ENCODE measurements at places on chromosomes 1 and 21.

DNA sequence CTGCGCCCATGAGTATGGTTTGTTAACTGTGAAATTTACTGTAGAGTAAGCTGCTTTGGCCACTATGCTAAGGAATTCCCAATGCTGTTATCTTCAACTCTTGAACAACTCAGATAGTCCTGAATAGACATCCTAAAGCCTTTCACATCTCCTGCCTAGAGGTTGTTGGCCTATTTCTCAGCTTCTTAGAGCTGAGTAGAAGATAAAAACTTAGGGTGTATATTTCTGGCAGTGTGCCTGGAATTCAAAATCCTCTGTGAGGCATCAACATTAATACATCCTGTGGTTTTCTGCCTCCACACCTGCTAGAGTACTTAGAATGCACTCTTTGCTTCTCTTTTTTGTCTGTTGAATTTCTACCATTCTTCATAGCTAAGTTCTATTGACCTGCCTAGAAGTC is 45.8 kb upstream of the RC3H1 start:
- DNase-seq = peak; percentile 20

DNA sequence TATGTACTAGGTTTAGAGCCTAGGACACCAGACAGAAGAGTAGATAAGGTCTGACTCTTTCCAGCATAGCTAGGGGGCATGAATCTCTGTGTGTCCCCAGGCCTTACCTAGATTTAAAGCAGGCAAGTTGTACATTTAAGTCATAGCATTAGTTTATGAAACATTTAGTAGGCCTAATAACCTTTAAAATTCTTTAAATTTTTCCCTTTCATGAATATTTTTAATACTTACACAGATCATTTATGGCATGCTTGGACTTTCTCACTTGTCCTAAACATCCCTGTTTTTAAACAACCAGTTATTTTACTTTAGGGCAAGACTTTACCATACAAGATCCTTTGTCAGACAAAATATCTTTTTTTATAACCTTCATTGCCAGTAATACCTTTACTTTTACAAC is 258.4 kb upstream of the ZRANB2 start:
- peak; percentile 3 for DNase-seq

DNA sequence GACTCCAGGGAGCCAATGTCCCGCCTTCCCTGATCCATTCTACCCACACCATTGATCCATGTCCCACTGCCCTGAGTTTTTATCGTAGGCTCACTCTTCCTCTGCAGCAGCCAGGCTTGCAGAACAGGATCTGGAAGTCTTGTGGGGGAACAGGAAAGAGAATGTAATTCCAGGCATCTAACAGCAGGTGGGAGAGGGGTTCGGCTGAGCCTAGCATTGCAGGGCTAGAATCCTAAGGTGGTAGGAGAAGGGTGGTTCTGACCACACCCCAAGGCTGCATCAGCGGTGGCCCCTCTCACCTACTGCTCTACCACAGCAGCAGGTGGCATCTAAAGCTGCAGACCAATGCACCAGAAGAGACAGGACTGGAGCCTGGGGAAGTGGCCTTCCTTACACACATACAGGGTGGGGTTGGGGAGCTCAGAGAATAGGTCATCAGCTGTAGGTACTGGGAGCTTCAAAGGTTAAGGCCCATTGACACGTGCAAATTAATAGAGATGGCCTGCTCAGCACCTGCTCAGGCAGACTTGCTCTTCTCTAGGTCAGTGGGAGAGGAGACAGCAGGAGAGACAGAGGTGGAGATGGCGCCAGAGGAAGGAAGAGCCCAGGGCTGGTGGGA is 20.5 kb downstream of the KNCN start:
- DNase-seq = no peak

GRCh38 chr21:16377120-16377658 is 647.4 kb downstream of the USP25 start:
- no peak for DNase-seq

DNA sequence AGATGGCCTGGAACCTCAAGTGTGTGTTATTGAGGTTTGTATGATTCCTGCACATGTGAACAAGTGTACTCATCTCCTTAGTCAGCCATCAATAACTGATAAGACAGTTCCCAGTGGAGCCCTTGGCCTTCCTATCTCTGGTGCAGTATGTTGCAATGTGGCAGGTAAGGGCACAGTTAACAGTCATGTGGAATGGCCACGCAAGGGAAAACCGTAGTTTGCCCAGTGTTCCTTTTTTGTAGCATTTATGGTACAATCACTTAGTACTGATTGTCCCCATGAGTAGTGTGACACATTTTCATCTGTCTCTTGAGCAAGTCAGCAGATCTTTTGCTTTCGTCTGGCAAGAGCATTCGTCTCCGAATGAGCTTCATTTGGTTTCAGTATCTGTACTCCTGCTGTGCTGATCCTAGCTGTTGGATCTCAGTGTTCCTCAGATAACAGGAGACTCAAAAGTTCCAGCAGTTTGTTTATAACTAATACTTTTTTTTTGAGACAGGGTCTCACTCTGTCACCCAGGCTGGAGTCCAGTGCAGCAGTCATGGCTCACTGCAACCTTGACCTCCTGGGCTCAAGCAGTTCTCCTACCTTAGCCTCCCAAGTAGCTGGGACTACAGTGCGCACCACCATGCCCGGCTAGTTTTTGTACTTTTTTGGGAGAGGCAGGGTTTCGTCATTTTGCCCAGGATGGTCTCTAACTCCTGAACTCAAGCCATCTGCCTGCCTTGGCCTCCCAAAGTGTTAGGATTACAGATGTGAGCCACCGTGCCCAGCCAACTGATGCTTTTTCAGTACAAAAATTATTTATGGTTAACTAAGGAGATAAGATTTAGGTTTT is 8.2 kb downstream of the CTPS1 start:
- no peak for DNase-seq

DNA sequence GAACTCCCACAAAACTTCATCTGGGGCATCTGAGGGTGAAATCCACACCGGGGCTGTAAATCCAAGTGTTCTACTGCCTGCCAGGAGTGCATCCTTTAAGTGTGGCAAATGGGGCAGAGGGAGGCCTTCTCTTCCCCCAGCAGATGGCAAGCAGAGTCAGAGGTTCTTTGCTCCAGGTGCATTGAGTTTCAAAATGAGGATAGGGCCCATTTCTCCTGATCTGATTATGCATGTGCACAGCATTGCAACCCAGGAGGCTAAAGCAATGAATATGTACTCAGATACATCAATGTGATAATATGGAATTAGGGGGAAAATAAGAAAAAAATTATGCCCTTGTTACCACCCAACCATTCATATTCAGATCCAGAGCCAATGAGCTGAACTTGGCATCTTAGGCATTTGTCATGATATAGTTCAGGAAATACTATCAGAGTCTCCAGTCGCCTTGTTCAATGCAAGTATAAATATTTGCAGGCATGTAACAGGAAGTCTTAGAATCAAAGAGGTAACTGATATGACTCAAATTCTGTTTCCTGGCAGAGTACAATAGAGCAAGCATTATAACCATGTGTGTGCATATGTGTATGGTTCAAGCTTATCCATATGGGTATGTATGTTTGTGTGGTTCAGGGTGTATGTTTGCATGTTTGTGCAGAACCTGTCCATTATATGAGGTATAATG is 473.8 kb upstream of the PKN2 start:
- no peak for DNase-seq

DNA sequence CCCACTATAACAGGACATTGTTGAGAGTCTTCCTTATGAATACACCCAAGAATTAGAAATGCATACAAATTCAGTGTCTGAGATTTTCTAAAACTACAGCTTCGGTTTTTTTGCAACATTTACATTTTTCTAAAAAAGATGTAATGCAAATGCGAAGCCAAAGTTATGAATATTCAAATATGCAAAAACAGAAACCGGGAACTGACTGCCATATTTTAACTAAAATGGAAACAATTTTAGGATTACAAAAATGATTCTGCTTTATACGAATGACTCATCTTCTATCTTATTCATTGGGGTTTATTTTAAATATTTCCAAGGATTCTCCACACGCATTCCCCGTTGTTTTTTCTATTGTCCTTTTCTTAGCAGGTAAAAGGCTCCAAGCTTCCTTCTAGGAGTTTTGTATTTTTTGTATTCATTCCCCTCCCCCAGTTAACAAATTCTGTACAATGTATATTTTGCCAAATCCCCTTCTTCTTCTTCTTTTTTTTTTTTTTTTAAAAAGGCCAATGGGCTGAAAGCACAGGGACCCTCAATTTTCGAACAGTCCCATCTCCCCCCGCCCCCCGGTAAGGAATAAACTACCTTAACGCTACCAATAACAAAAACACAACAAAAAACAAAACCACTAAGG is 1.0 kb downstream of the ARPC5 start:
- DNase-seq = no peak

DNA sequence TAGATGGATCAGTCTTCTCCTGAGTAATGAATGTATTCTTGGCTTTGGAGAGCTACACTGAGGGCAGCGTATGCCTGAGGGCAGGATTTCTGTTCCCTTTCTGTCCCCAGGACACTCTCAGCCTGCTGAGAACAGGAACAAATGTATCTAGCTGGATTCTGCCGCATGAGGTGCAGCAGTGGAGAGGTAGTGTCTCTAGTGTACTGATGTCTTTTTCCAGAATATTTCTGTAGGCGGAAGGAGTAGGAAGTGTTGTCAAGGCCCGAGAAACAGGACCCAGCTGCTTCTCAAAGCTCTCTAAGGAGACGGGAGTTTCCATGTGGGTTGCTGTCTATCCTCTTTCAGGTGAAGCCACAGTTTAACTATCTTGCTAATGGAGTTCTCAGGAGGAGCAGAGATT is 65.5 kb downstream of the MT1HL1 start:
- no peak for DNase-seq

DNA sequence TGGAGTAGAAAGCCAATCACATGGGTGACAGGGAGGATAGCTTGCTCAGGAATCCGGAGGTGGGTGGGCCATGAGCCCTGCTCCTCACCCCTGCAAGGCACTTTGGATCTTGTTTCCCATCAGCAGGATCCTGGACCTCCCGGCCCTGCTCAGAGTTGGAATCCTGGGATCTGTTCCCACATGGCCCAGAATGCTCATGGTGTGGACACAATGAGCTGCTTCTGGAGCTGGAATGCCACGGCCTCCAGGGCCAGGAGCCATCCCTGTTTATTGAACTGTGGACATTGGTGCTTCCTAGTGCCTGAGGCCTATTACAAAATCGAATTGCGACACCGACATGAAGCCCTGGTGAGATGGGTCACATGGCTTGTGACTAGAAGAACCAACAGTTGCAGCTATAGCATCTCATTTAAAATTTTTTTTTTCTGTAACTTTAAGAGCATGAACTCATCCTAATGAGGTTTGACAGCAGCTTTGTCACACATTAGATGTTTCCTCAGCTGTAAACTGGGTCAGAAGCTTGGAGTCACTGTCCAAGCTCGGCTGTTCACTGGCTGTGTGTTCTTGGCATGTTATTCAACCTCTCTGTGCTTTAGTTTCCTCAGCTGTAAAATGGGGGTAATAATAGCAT is 40.4 kb upstream of the GOLT1A start:
- peak; percentile 76 for DNase-seq

DNA sequence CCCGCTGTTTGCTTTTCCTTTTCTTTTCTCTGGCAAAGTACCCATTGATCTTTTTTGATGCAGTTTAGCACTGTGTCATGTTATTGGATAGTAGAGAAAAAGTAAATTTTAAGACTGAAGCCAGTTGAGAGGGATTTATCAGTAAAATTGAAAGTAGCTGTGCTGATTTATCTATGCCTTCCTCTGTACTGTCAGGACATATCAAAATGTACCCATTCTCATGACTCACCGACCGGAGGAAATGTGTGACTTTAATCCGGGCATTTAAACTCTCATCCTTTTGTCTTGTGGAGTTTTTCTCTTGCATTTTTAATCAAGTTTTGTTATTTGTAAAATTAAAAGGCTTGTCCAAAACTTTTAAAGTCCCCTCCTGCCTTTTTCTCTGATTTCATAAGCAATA is 276.6 kb upstream of the FMN2 start:
- no peak for DNase-seq

Measured in RPMI7951 (cell line).